ENCODE measurements at places on chromosomes 7 and 10. TPM values are rescaled to one million over a fixed set of nuclear protein-coding genes. Genes with fewer than 3 reads are reported as not detected.
A peak's percentile ranks its signal among the peaks of the same experiment; 100 is the strongest.

DNA sequence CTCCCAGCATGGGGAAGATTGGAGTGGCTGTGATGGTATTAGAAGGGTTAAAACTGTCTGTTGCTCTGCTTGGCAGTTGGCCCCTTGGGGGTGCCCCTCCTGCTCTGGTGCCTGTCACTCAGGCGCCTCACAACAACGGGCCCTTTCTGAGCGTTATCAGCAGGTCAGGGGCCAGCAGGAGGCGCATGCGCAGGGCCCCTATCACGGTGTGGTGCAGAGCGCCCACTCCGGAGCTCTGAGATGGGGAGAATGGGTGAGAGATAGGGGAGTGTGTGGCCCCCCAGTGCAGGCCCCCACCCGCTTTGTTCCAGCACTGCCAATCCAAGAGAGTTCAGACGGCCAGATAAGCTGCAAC is 24.8 kb downstream of the GBX1 start:
- no peak for DNase-seq
- H3K4me3 ChIP-seq = no peak overlapping the region
- H3K4me1 ChIP-seq = no peaks in the 10 kb centered on the region
- no peak overlapping the region for H3K27ac ChIP-seq

DNA sequence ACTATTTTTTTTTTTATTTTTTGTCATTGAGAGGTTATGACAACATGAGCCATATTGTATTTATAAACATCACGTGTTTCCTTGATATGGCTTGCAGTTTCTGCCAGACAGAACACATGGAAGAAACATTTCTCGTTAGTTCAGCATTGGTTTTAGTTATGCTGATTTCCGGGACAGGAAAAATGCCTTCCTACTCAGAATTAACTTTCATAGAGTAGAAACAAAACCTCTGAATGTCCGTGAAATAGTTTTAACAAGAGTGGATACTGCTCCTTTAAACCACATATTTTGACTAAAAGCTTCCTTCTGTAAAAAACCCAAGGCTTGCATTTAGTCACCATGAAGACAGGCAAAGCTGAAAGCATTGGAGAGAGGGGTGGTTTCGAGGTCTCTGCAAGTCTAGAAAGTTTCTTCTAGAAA is 240.4 kb downstream of the KIAA1217 start:
- H3K27me3 ChIP-seq = peaks cover 22% of the 10 kb centered on the region
- H3K27ac ChIP-seq = no peak overlapping the region
- H3K4me3 ChIP-seq = no peak overlapping the region
- DNase-seq = no peak

DNA sequence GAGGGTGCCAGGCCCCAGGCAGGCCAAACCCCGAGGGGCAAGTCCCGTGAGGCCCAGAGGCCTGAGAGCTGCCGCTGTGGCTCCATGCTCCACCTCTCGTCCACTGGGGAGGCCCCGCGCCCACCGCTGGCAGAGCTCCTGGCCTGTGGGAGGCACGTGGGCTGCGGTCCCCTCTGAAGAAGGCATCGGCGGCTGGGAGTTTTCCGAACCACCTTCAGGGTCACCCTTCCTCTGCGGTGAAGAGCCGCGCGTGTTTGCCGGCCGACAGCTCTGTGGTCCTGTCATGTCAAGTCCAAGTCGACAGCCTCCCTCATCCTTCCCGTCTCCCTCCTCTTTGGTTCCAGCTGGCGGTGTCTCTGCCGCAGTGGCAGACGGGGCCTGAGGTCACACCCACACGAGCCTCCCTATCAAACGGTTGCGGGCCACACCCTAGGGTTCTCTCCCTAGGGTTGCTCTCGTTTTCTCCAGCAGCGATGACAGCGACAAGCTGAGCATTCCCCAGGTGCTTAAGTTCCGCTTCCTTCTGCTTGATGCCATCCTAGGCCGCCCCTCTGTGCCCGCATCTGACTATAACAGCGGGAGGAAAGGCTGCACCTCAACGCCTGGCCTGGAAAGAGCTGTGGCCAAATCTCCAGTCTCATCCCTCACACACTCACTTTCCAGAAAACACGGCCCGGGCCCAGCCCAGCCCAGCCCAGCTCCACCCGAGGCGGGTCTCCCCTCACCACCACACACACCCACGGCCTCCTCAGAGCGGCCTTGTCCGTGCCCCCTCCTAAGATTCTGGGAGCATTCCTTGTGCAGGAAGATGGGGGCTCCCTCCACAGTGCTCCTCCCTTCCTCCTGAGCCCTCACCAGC is 185.0 kb downstream of the ELFN1 start:
- H3K4me1 ChIP-seq = peaks cover 22% of the 10 kb centered on the region
- H3K27me3 ChIP-seq = no peaks in the 10 kb centered on the region
- peaks cover 1% of the 10 kb centered on the region for H3K36me3 ChIP-seq
- H3K27ac ChIP-seq = no peak overlapping the region

DNA sequence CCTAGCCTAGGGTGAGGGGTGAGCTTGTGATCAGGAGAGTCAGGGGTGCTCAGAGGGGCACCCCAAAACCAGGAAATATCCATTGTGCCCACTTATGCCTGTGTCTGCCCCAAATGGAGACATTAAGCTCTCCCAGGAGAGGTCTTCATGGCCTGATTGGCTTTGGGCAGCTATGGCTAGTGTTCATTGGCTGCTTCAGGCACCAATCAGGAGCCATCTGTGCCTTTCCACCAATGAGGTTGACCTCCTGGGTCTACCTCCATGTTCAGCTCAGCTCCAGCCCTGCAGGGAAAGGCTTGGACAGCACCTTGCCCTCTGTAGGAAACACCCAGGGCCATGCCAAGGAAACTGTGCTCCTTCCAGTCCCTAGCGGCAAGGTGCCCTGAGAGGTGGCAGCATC is 23.9 kb upstream of the HSPB1 start:
- peaks cover 14% of the 10 kb centered on the region for H3K4me1 ChIP-seq
- H3K27me3 ChIP-seq = peaks cover 32% of the 10 kb centered on the region
- H3K4me3 ChIP-seq = no peak overlapping the region
- no peak overlapping the region for H3K27ac ChIP-seq
- H3K36me3 ChIP-seq = no peaks in the 10 kb centered on the region
- no peak for DNase-seq

DNA sequence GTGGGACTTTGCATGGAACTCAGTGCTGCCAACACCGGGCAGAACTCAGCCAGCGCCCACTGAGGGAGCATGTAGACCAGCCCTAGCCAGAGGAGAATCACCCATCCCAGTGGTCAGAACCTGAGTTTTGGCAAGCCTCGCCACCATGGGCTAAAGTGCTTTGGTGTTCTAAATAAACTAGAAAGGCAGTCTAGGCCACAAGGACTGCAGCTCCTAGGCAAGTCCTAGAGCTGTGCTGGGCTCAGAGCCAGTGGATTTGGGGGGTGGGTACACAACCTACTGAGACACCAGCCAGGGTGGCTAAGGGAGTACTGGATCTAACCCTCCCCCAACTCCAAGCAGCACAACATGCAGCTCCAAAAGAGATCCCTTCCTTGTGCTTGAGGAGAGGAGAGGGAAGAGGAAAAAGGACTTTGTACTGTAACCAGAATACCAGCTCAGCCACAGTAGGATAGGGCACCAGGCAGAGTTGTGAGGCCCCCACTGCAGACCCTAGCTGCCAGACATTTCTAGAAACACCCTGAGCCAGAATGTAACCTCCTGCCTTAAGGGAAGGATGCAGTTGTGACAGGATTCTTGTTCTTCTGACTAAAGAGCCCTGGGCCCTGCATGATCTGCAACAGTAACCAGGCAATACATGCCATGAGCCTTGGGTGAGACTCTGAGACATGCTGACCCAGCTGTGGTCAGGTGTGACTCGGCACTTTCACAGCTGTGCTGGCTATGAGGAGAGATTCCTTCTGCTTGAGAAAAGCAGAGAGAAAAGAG is 24.4 kb downstream of the GSDME start:
- H3K36me3 ChIP-seq = no peaks in the 10 kb centered on the region
- no peak overlapping the region for H3K4me3 ChIP-seq
- no peak overlapping the region for H3K27ac ChIP-seq
- DNase-seq = peak; percentile 16
- peaks cover 32% of the 10 kb centered on the region for H3K27me3 ChIP-seq

- no peaks in the 10 kb centered on the region for H3K4me1 ChIP-seq
- H3K4me3 ChIP-seq = no peak overlapping the region
- no peak overlapping the region for H3K27ac ChIP-seq
- no peaks in the 10 kb centered on the region for H3K36me3 ChIP-seq
Observed at GRCh38 chr7:159099711-159100231, 44.9 kb downstream of the VIPR2 start.

The FEZF1 gene
- total RNA-seq = not detected

The RPEL1 gene
- total RNA-seq = not detected

The LRCH4 gene
- 77.7 TPM for total RNA-seq

The TMEM139 gene
- total RNA-seq = 1.6 TPM

The PRPS1L1 gene
- not detected for total RNA-seq
